ENCODE measurements at places on chromosomes 6 and 20. TPM values are rescaled to one million over a fixed set of nuclear protein-coding genes. Genes with fewer than 3 reads are reported as not detected.

Gene HMGN4
- 54.9 TPM for total RNA-seq

Gene C2
- total RNA-seq, result 6.1 TPM

Gene MYCT1
- 2.0 TPM for total RNA-seq

Gene RFX6
- total RNA-seq, result 1.5 TPM

Measured in left colon (tissue), 2 donors.